ENCODE measurements at places on chromosomes 7 and 10. TPM values are rescaled to one million over a fixed set of nuclear protein-coding genes. Genes with fewer than 3 reads are reported as not detected.

Gene BAMBI
- 21.4 TPM for total RNA-seq

Gene HTR7
- 0.24 TPM for total RNA-seq

Gene HOXA10
- not detected for total RNA-seq

Gene PROSER2
- total RNA-seq, result 0.67 TPM

Gene TCAF2
- 0.47 TPM for total RNA-seq

Gene NKX1-2
- not detected for total RNA-seq

Gene HTR5A
- total RNA-seq, result not detected

Gene ST8SIA6
- total RNA-seq, result 8.9 TPM

Gene MCMBP
- 28.4 TPM for total RNA-seq

Gene DPP6
- total RNA-seq, result 0.16 TPM

Gene VPS26A
- total RNA-seq, result 37.4 TPM

Gene HBP1
- total RNA-seq, result 45.3 TPM

Gene SPDYE2
- total RNA-seq, result not detected

Gene INHBA
- total RNA-seq, result 3.5 TPM

Gene CALD1
- total RNA-seq, result 153 TPM

Gene PIP
- total RNA-seq, result not detected

Gene MTG1
- total RNA-seq, result 19.4 TPM

Gene LRMDA
- 10.1 TPM for total RNA-seq

Gene AMPH
- total RNA-seq, result 2.4 TPM

Gene NPY
- not detected for total RNA-seq

Gene BICC1
- total RNA-seq, result 6.1 TPM

Gene CYP26A1
- total RNA-seq, result not detected

Gene LIPM
- not detected for total RNA-seq

Gene OR13A1
- not detected for total RNA-seq

Gene ASZ1
- total RNA-seq, result not detected

Gene VGF
- total RNA-seq, result not detected

Gene SYT15B
- 3.8 TPM for total RNA-seq

Gene SORCS1
- 3.5 TPM for total RNA-seq

Gene SMKR1
- not detected for total RNA-seq

Gene HMX3
- total RNA-seq, result not detected

Gene SLC39A12
- not detected for total RNA-seq

All from heart right ventricle (tissue), 16 donors.